Naive thymus-derived CD8-positive, alpha-beta T cell (primary cell): ENCODE measurements at places on chromosomes 5 and 9.

- DNase-seq, result no peak
These were observed 9.1 kb upstream of the AK3 start for GRCh38 chr9:4750023-4750673.

- DNase-seq, result peak; percentile 83
These were observed 7.0 kb upstream of the MGAT1 start for GRCh38 chr5:180809403-180810209.

DNA sequence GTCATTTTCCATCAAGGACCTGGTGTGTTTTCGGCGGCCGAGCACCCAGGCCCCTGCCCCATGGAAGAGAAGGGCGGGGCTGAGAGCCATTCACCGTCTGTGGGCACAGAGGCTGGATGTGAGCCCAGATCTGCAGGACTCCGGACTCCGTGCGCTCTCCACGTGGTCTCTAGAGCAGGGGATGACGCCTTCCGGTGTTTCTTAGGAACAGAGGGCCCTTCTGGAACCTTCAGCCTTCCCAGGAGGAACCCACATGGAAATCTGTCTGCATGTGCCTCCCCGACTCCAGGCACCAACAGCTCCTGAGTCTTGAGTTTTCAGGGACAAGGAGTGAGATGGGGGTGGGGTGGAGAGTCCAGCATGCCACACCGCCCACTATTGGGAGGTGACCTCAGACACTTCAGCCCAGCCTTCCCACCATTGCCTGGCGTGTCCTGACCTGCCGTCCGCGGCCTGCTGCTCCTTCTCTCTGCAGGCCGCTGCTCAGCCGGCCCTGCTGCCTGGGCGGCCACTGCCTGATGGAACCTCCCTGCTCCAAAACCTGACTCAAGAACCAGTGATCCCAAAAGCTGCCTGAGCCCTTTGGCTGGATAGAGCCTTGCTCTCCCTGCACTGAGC, 2.4 kb upstream of the RXRA start:
- DNase-seq, result no peak

- DNase-seq, result no peak
These were observed 547.0 kb downstream of the PDE4D start for GRCh38 chr5:59346514-59346913.

DNA sequence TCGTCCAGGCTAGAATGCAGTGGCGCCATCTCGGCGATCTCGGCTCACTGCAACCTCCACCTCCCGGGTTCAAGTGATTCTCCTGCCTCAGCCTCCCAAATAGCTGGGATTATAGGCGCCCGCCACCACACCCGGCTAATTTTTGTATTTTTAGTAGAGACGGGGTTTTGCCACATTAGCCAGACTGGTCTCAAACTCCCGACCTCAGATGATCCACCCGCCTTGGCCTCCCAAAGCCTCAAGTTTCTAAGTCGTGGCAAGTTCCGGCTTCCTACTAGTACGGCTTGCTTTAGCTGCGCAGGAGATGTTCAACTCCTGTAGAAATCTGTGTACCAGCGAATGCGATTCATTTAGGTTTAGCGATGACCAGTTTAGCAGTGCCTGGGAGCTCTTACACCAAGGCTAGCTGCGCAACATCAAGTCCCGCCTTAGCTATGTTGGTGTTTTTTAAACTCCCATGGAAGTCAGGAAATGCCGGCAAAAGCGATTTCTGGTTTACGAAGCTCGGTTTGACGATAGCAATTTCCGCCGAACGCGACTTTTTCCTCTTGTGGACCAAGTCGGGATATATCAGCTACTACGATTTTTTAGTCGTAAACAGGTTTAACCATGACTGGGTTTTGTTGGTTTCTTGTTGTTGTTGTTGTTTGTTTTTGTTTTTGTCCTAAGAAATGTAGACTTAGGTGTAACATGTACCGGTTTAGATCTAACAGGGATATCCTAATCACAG, 46.4 kb downstream of the ANXA2R start:
- DNase-seq, result peak; percentile 47
